ENCODE measurements at places on chromosomes 6 and 20. TPM values are rescaled to one million over a fixed set of nuclear protein-coding genes. Genes with fewer than 3 reads are reported as not detected.

Gene CALHM6
- 212 TPM for total RNA-seq

Gene TMEM170B
- 9.2 TPM for total RNA-seq

Gene LY6G6F
- total RNA-seq: 3.3 TPM

Gene GNMT
- total RNA-seq: 2.9 TPM

Gene FRS3
- 7.2 TPM for total RNA-seq

Gene C6orf163
- total RNA-seq: 5.6 TPM

Gene GABRR2
- total RNA-seq: 13.0 TPM

Gene FOXC1
- 0.66 TPM for total RNA-seq

Gene CST2
- not detected for total RNA-seq

Gene VSX1
- total RNA-seq: not detected

Gene OPN5
- not detected for total RNA-seq

Gene RAET1E
- 2.4 TPM for total RNA-seq

Gene CHRNA4
- total RNA-seq: 3.5 TPM

Gene MUCL3
- not detected for total RNA-seq

Gene NKX2-2
- total RNA-seq: not detected

Gene PTCHD4
- total RNA-seq: not detected

Gene SULF2
- total RNA-seq: 29.7 TPM

Gene CD83
- total RNA-seq: 11.7 TPM

Gene DEFB113
- total RNA-seq: not detected

Gene PRSS35
- total RNA-seq: 0.33 TPM

Gene KIZ
- total RNA-seq: 20.3 TPM

Gene RAET1L
- total RNA-seq: not detected

Gene BHLHE23
- total RNA-seq: not detected

Gene EFCAB8
- total RNA-seq: 0.34 TPM

Gene POM121L2
- not detected for total RNA-seq

Gene HLA-DPB1
- 647 TPM for total RNA-seq

Gene LST1
- total RNA-seq: 217 TPM

Gene ERVFRD-1
- not detected for total RNA-seq

Gene GTSF1L
- total RNA-seq: not detected

Gene MYCT1
- 66.4 TPM for total RNA-seq

Gene ITPA
- 38.1 TPM for total RNA-seq

Gene SRPK1
- 50.6 TPM for total RNA-seq

Gene HLA-DMA
- 218 TPM for total RNA-seq

Gene RFX6
- total RNA-seq: not detected

Gene MYH7B
- total RNA-seq: 1.7 TPM

Gene NMBR
- not detected for total RNA-seq

Gene SLC12A5
- 0.20 TPM for total RNA-seq

Gene DOK5
- 0.73 TPM for total RNA-seq

Gene MEP1A
- total RNA-seq: 0.40 TPM

Gene RBL1
- 13.5 TPM for total RNA-seq

Gene TBCC
- total RNA-seq: 22.2 TPM

Gene BEND3
- total RNA-seq: 1.5 TPM

Gene KIF25
- 0.47 TPM for total RNA-seq

Gene TGM3
- total RNA-seq: 0.40 TPM

Gene CCN2
- total RNA-seq: 253 TPM

Gene MTFR2
- 1.9 TPM for total RNA-seq

Gene NRSN1
- not detected for total RNA-seq

Gene DAAM2
- 74.4 TPM for total RNA-seq

Gene TFAP2D
- total RNA-seq: not detected

Gene COL11A2
- 1.0 TPM for total RNA-seq

Gene PPP1R16B
- total RNA-seq: 66.0 TPM

Gene SIRPA
- total RNA-seq: 48.0 TPM

Gene SLC22A16
- total RNA-seq: 0.49 TPM

Gene HSPA1A
- 384 TPM for total RNA-seq

Data from spleen (tissue), 13 donors.